Activated CD4-positive, alpha-beta T cell treated with anti-CD3 and anti-CD28 coated beads, Interleukin-2, amount 50 U/mL, for 1 hour (primary cell): ENCODE measurements at places on chromosomes 7 and 10.

DNA sequence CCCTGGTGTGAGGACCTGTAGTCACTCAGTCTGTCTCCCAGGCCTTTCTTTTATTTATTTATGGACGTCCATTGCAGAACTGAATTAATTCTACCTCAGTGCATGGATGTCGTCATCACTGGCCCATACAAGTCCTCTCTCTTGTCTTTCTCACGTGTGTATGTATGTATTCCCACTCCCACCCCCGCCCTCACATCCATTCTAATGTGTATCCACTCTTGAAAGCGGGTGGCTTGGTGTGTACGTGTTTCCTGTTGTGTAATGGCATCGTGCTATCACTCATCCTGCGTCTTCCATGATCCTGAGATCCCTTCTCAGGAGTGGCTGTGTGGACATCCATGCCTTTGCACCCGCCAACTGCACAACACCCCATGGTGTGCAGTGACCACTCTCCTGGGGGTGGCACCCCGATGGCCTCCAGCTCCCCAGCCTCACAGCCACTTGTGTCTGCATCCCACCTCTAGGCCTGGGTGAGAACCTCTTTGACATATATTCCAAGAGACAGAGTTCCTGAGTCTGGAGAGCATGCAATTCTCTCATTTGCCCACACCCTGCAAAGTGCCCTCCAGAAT lies 3.0 kb upstream of the AOC1 start:
- no peak for DNase-seq

- no peak for DNase-seq
These were observed 161.0 kb downstream of the USP6NL start for GRCh38 chr10:11450427-11450826.

GRCh38 chr10:104322416-104322782 lies 15.9 kb downstream of the ITPRIP start:
- DNase-seq: no peak

DNA sequence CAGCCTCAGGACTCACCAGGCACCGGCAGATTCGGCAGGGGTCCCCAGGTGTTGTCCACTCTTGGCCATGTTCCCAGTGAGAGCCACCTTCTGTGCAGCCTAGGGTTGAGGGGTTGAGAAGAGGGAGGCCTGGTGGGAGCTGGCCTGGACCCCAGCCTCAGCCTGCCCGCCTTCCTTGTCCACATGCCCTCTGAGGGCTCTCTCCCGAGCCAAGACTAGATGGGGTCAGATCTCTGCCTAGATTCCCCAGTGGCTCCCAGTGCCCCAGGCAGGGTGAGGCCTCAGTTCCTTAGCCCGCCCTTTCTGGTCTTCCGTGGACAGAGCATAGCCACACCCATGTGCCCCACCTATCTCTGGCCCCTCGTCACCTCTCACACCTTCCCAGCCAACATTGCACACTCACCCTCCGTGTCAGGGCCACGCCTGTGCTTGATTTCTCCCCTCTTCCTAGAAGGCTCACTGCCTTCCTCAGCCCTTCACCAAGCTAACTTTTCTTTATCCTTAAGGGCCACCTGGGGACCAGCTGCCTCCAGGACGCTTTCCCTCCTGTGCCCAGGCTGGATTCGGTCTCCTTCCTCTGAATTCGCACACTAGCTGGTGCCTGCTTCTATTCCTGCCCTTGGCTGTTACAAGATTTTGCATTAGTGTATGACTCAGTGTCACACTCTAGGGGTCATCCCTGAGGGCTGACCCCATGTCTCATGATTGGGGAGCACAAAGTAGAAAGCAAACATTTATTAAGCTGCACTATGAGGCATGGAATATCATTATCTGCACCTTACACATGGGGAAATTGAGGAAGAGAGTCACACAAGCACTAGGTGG lies 7.5 kb downstream of the KCP start:
- no peak for DNase-seq
